T-cell (primary cell): ENCODE measurements at places on chromosomes 6 and 20. TPM values are rescaled to one million over a fixed set of nuclear protein-coding genes. Genes with fewer than 3 reads are reported as not detected.

DNA sequence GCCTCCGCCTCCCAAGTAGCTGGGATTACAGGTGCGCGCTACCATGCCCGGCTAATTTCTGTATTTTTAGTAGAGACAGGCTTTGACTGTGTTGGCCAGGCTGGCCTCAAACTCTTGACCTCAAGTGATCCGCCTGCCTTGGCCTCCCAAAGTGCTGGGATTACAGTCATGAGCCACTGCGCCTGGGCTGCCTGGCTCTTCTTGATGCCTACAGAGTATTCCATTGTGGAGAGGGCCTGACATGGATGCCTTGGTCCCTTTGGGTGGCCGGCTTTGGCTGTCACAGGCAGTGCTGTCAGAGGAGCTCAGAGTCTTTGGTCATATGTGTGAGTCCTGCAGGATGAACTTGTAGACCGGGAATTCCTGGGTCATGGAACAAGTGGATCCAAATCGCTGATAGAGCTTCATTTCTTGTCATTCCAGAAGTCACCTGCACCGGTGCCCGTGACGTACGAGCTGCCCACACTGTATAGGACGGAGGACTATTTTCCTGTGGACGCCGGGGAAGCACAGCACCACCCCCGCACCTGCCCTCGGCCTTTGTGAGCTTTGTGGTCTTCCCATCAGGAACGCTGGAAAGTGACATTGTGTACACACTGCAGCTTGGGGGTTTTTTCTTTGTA is 55.1 kb downstream of the ADNP start:
- H3K36me3 ChIP-seq = peaks cover 12% of the 10 kb centered on the region
- H3K4me1 ChIP-seq = no peaks in the 10 kb centered on the region
- no peak overlapping the region for H3K27ac ChIP-seq
- H3K27me3 ChIP-seq = no peaks in the 10 kb centered on the region

GRCh38 chr20:4052554-4052953 is 37.2 kb upstream of the RNF24 start:
- peaks cover 8% of the 10 kb centered on the region for H3K27me3 ChIP-seq
- H3K27ac ChIP-seq = no peak overlapping the region
- no peak for DNase-seq
- H3K4me1 ChIP-seq = no peaks in the 10 kb centered on the region
- H3K4me3 ChIP-seq = no peak overlapping the region

DNA sequence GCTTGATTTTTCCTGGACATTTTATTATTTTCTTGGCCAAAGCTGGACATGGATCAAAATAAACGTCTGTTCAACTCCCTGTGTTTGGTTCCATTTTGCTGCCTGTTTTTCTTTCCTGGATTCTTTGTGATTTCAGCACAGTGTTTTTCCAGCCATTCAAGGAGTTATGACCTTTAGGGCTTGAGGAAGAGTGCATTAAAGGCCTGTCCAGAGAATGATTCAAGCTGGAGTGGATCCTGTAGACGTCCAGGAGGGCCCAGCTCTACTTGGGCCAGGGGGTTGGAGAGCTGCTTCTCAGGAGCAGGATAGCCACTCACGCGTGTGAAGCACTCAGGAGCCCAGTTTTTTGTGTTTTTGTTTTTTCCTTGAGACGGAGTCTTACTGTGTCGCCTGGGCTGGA is 56.5 kb upstream of the IER3 start:
- no peak overlapping the region for H3K27ac ChIP-seq
- H3K4me1 ChIP-seq = peaks cover 7% of the 10 kb centered on the region
- no peaks in the 10 kb centered on the region for H3K27me3 ChIP-seq
- no peaks in the 10 kb centered on the region for H3K36me3 ChIP-seq
- DNase-seq = no peak

DNA sequence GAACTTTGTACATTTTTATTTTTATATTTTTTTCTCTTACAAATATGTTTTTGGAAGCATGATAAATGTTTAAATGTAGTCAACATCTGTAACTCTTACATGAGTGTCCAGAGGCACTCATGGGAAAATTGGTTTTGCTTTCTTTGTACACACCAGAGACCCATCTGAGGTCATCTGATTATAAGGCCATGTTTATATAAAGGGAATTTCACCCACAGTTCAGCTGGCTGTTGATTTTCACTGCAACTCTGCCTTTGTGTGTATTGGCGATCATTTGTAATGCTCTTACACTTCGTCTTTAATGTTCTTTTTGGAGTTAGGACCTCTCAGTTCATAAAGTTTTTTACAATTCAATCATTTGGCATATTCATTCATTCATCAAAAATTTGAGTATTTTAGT is 28.1 kb downstream of the RIOK1 start:
- H3K36me3 ChIP-seq = peaks cover 9% of the 10 kb centered on the region
- no peak for DNase-seq
- no peak overlapping the region for H3K27ac ChIP-seq
- H3K4me1 ChIP-seq = no peaks in the 10 kb centered on the region
- no peaks in the 10 kb centered on the region for H3K27me3 ChIP-seq

GRCh38 chr6:53391170-53391569 is 42.4 kb upstream of the ELOVL5 start:
- DNase-seq = no peak
- no peak overlapping the region for H3K27ac ChIP-seq
- no peak overlapping the region for H3K4me3 ChIP-seq
- H3K4me1 ChIP-seq = no peaks in the 10 kb centered on the region
- no peaks in the 10 kb centered on the region for H3K36me3 ChIP-seq

DNA sequence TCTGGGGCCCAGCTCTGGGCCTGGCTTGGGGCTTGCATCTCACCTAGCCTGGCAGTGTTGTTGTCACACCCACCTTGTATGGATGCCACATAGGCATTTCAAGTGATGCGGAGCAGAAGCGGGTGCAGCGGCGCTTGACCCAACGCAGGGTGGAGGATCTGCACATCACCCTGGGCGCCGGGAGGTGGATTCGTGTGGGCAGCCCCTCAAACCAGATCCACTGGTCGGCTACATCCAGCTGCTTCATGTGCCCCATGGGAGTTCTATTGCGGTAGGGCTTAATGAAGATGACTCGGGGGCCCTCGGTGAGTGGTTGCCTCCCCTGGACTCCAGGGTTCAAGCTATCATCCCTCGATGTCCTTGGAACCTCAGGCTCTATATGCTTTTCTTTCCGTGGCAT is 3.2 kb downstream of the TP53TG5 start:
- H3K36me3 ChIP-seq = peaks cover 18% of the 10 kb centered on the region
- no peak for DNase-seq
- H3K4me3 ChIP-seq = no peak overlapping the region

DNA sequence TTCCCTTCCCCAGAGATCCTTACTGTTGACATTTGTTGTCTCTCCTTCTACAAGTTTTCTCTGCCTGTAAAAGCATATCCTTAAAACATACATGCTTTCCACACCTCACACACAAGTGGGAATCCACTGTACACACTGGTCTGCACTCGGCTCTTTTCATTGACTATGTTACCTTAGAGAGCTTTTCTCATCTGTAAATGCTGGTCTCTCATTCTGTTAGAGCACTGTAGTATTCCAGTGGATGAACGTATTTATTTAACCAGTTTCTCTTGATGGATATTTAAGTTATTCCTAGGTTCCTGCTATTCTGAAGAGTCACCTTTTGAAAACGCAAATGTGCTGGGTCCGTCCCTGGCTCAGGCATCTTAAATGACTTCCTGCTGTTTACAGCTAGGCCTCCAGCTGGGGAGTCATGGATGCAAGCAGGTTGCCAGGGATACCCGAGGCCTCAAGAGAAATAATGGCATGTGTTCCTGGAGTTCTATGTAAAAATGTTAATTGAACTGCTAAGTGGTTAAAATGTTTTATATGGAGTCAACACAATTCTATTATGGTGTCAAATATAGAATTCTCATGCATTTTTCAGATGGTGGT is 61.1 kb upstream of the TGM3 start:
- no peaks in the 10 kb centered on the region for H3K36me3 ChIP-seq
- H3K27ac ChIP-seq = no peak overlapping the region
- H3K4me1 ChIP-seq = no peaks in the 10 kb centered on the region
- no peak for DNase-seq

DNA sequence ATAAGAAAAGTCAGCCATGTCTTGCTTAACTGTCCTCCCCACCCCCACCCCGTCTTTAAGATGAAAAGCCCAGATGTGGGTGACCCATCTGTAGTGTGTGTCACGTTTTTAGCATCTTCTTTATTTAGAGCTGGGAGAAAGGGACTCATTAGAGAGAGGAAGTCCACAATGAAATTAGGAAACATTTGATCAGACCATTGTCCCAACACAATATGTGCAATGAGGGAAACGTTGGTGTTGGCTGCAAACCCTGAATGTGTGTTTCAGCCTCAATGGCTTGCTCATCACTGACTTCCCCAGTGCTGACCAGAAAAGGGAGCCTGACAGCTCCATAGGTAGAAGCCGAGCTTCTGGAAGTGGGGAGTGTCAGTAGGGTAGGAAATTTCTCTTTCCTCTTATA is 475.7 kb downstream of the CD83 start:
- no peak overlapping the region for H3K4me3 ChIP-seq
- H3K36me3 ChIP-seq = no peaks in the 10 kb centered on the region
- H3K27me3 ChIP-seq = no peaks in the 10 kb centered on the region
- H3K4me1 ChIP-seq = no peaks in the 10 kb centered on the region
- no peak for DNase-seq

DNA sequence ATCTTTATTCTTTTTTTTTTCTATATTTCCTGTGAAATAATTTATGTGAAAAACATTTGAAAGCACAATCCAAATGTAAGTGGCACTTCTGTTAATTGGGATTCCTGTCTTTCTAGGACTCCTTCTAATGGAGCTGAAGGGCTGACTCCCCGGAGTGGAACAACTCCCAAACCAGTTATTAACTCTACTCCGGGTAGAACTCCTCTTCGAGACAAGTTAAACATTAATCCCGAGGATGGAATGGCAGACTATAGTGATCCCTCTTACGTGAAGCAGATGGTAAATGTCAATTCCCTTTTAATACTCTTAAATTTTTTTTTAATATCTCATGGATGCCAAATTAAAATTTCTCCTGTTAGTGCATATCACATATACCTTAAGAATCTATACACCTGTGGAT is 35.0 kb downstream of the CDC5L start:
- H3K27ac ChIP-seq = no peak overlapping the region
- no peak overlapping the region for H3K4me3 ChIP-seq
- H3K27me3 ChIP-seq = no peaks in the 10 kb centered on the region
- peaks cover 79% of the 10 kb centered on the region for H3K36me3 ChIP-seq
- DNase-seq = no peak

DNA sequence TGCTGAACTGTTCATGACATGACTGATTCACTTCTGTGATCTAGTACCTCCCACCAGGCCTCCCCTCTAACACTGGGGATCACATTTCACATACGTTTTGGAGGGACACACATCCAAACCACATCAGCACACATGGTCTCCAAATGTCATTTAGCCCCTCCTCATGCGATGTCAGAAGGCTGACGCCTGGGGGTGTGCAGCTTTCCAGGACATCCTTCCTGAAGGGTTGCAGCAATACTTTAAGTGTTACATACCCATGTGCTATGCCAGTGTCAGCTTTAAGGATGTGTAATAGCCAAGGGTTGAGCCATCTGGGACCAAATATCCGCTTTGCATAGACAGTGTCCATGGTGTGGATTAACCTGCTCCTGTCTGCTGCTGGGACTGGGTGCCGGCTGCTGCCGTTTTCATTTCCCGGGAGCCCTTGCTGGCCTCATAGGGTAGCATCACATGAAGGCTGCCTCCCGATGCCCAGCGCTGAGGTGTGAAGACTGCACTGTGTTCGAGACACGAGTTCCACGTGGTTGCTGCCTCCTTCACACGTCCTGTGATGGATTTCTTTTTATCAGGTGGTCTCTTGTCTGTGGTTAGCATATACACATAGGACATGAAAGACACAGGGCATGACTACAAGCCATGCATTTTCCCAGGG is 219.0 kb downstream of the THBS2 start:
- H3K36me3 ChIP-seq = no peaks in the 10 kb centered on the region
- peaks cover 2% of the 10 kb centered on the region for H3K27me3 ChIP-seq
- no peak overlapping the region for H3K27ac ChIP-seq

- no peaks in the 10 kb centered on the region for H3K4me1 ChIP-seq
- no peak overlapping the region for H3K4me3 ChIP-seq
- H3K27ac ChIP-seq = no peak overlapping the region
- no peak for DNase-seq
Observed at GRCh38 chr6:94005835-94006234, 586.5 kb upstream of the EPHA7 start.

DNA sequence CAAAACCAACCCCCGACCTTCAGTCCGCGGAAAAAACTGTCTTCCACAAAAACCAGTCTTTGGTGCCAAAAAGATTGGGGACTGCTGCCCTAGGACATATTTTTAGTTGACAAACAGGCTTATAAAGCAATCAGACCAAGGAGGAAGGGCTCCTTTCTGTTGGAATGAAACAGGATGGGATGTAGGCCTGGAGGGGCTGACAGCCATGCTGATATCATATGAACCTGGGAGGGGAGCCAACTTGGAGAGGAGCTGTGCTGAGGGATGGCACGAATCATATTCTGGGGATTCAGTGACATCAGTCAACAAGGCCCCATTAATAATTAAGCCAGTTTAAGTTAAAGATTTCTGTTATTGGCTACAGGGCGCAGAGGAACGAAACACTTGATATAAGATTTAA is 225.4 kb upstream of the TSHZ2 start:
- no peaks in the 10 kb centered on the region for H3K36me3 ChIP-seq
- no peak overlapping the region for H3K4me3 ChIP-seq
- no peak overlapping the region for H3K27ac ChIP-seq
- H3K27me3 ChIP-seq = no peaks in the 10 kb centered on the region
- no peak for DNase-seq

DNA sequence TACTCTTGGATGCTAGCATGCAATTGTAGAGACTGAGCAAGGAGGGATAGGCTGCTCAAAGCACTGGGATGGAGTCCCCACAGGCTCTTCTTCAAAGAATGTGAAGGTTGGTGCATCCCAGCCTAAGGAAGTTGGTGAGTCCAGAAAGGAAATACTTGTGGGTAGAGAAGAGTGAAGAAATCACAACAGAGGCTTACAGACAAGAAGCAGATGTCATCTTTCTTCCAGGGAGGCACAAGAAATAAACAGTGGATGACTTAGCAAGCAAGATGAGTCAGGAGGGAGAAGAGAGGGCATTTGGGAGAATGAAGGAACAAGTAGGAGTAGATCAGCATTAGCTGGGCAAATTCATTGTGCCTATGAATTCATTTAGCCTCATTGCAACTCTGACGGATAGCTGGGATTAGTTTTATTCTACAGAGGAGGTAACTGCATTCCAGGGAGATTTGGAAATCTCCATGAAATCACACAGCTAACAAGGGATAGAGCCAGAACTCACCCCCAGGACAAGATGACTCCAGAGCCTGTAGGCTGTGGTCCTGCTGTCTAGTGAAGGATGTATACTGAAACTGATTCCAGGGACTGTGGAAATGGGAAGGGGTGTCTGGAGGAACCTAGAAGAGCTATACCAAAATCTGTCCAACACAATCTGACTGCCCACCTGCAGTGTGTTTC is 125.8 kb upstream of the SPTLC3 start:
- no peaks in the 10 kb centered on the region for H3K27me3 ChIP-seq
- no peaks in the 10 kb centered on the region for H3K4me1 ChIP-seq
- H3K27ac ChIP-seq = no peak overlapping the region
- H3K4me3 ChIP-seq = no peak overlapping the region
- no peak for DNase-seq

- no peak overlapping the region for H3K4me3 ChIP-seq
- no peaks in the 10 kb centered on the region for H3K27me3 ChIP-seq
- no peak for DNase-seq
Observed at GRCh38 chr6:142872376-142872775, 72.6 kb downstream of the HIVEP2 start.

The TAAR5 gene
- not detected for total RNA-seq

The LY6G6F gene
- not detected for total RNA-seq

The LZTS3 gene
- total RNA-seq = 15.0 TPM

The CAGE1 gene
- total RNA-seq = 0.18 TPM

The OVOL2 gene
- total RNA-seq = not detected

The PKIB gene
- total RNA-seq = 2.0 TPM
